ENCODE measurements at places on chromosomes 6 and 20. TPM values are rescaled to one million over a fixed set of nuclear protein-coding genes. Genes with fewer than 3 reads are reported as not detected.

MUC21 gene
- not detected for total RNA-seq

- DNase-seq = no peak
Measured at GRCh38 chr6:12892151-12892550, 175.6 kb downstream of the PHACTR1 start.

DNA sequence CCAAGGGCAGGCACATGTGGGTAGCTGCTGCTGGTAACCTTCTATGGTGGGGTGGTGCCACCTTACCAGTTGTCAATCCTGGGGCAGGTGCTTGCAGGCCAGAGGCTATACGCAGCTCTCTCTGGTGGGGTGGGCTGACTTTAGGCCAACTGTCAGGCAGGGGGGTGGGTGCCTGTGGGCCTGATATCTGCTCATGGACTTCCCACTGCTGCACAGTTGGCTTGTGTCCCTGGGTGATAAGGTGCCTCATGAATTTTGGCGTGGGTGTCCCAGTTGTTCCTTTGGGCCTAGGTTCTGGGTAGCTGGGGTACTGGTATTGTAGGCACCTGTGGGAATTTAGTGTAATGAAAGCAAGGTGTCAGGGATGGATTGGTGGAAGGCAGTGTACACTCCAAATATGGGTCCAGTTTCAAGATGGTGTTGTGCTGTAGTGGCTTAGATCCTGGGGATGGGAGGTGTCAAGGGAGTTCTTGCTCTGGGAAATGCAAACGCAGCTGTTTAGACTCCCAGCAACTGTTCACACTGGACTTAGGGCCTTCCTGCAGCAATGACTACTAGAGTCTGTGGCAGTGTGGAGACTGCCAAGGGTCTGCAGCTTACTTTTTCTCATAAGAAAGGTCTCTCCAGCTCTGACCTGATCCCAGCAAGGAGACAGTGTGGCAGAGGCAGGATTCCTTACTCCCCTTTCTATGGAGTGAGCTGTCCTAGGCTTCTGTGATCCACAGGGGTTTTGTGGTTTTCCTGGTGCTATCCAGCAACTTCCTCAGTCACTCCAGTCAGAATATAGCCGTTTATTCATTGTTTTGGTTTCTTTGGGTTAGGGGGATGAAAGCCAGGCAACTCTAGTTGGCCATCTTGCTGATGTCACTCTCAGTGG is 128.2 kb downstream of the CRYBG1 start:
- no peak for DNase-seq

DNA sequence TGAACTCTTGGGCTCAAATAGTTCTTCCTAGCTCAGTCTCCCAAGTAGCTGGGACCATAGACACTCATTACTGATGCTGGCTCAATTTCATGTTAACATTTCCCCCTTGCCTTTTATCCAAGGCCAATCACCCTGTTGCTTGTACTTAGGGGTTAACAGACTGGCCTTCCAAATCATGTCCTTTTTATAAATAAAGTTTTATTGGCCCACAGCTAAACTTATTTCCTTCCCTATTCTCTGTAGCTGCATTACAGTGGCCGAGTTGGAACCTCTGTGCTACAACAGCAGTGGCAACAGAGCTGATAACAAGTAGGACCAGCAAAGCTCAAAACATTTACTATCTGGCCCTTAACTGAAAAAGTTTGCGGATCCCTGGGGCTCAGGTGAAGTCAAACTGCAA is 109.8 kb downstream of the ZFP64 start:
- DNase-seq = no peak

ADAT2 gene
- 15.0 TPM for total RNA-seq
